Stimulated activated CD8-positive, alpha-beta memory T cell treated with anti-CD3 and anti-CD28 coated beads, Interleukin-4, amount 100 ng/mL, for 24 hours (primary cell): ENCODE measurements at places on chromosomes 16 and 17.

DNA sequence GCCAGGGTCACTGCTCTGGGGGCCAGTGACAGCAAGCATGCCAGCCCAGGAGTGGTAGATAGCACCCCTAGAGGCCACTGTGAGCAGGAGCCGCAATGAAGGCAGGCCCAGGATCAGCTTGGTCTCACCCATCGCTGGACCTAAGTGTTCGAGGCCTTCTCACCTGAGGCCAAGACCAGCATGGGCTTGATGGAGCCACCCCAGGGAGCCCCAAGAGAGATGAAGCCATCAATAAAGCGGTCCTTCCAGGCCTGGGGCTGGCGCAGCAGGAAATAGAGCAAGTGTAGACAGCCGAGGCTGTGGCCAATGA lies 1.8 kb downstream of the LCAT start:
- DNase-seq: no peak

- DNase-seq: no peak
These were observed 111.8 kb downstream of the SDK2 start for GRCh38 chr17:73532421-73532901.

DNA sequence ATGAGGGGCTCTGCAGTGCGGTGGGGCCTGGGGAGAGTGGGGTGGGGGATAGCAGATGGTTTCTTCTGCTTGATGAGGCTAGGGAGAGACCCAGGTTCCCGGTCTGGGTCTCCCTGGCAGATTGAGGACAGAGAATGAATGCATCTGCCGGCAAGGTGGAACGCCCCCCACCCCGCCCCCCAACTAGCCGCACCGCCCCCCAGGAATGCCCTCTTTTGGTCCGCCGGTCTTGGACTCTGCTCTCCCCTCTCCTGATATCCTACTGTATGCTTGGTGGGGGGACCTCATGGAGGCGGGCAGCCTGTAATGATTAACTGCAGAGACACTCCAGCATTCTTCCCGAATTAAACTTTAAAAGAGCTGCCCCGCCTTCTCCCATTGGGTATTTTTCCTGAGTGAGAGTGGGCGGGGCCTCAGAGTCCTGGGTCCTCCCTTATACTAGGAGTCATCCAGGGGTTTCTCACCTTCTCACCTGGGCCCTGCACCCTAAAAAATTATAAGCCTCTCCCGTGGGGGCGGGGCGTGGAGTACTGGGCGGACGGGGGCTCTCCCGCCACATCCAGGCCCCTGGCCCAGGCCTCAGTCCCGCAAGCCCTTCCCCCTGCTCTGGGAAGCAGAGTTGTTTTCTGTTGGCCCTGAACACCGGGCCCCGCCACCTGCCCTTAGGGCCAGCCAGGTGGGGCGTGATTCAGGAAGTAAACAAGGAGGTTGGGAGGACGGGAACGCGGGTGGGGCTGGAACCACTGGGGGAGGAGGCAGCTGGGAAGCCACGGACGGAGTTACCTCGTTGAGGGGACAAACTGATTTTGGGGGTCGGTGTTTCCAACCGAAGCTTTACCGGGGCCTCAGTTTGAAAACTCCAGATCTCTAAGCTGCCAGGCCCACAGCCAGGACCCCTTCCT lies 1.5 kb downstream of the GRB7 start:
- no peak for DNase-seq

GRCh38 chr17:57505841-57506773 lies 239.0 kb downstream of the CCDC182 start:
- no peak for DNase-seq

DNA sequence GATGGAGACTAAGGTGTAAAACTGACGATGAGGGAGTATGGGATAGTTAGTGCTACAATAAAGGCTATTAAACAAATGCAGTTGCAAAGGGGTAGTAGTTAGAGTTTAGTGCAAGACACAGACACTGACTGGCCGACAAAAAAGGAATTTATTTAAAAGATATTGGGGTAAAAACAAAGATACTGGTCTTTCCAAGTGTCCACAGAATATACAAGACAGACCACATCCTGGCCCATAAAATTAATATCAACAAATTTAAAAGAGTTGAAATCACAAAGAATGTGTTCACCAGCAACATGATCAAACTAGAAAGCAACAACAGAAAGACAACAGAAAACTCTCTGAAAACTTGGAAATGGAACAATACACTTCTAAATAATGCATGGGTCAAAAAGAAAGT lies 54.7 kb downstream of the CFDP1 start:
- no peak for DNase-seq

GRCh38 chr16:86184185-86184584 lies 285.2 kb downstream of the IRF8 start:
- DNase-seq: no peak

DNA sequence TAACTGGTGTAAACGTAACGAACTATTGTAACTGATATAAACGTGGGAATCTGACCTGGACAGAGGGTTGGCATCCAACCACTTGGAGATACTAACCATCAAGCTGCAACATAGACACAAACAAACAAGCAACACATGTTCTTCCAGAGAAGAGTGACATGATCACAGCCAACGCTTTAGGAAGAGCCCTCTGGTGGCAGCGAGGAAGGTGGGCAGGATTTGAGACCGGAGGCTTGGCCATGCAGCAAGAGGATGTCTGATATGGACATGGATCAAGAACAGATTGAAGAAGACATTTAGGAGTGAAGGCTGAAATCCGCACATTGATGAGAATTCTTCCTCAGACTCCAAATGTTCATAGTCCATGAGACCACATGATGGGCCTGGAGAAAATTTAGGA lies 40.3 kb upstream of the TNRC6A start:
- no peak for DNase-seq

DNA sequence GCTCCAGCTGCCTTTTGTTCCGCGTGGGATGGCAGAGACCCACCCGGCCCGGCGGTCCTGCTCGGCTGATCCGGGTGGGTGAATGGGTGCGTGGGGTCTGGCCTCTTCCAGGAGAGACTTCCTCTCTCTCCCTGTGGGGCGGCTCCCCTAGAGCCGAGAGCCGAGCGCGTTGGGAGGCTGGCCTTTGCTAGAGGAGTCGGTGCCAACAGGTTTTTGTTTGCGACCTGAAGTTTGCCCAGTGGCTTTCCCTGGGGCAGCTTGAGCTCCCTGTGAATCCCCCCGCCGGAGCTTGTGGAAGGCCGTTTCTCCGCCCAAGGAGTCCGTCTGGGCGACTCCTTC lies 970 bp downstream of the EPN2 start:
- DNase-seq: no peak

DNA sequence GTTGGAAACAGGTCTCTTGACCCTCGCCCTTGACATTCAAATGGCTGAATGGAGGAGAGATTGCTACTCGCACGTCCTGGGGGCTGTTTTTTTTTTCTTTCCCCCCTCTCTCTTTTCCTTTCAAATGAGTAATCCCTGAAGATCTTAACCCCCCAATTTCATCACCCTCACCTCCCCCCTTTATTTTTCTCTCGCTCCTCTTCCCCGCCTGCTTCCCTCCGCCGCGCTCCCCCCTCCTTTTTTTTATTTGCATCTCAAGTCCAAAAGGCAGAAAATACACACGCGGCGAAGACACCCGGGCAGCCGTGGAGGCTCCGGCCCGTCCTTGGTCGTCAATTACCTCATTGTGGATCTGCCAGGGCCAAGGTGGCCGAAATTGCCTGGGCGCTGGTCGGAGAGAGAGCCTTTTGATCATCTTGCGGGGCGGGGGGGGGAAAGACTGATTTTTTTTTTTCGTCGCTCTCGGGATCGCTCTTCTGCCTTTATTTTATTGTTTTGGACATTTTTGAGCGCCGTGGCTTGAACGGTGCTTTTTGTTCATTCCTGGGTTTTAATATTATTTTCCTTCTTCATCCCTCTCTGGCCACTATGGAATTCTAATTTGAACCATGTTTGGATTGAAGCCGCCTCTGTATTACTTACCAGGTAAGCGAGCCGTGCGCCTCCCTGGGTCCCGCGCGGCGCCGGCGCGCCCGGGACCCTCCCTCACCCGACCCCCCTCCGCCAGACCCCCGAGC lies 57.2 kb upstream of the GSE1 start:
- DNase-seq: no peak

GRCh38 chr17:77382356-77382911 lies 241.7 kb downstream of the SEC14L1 start:
- no peak for DNase-seq

DNA sequence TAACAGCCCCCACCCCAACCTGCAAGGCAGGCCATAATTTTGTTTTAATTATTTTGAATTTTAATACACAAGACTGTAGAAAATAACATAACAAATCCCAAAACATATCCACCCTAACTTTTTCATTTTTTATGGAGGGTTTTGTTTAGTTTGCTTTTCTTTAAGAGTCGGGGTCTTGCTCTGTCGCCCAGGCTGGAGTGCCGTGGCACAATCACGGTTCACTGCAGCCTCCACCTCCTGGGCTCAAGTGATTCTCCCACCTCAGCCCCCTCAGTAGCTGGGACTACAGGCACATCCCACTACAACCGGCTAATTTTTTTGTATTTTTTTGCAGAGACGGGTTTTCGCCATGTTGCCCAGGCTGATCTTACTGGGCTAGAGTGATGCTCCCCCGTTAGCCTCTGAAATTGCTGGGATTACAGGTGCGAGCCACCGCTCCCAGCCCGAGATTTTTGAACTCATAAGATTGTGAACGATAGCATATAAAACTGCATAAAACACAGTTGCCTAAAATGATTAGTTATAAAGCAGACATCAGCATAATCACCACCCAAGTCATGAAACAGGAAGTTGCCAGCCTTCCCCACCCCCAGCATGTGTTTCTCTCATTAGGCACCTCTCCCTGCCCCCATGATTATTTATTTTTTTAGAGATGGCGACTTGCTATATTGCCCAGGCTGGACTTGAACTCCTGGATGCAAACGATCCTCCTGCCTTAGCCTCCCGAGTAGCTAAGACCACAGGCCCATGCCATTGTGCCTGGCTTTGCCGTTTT lies 13.6 kb upstream of the DOC2B start:
- DNase-seq: no peak

- no peak for DNase-seq
These were observed 135.7 kb downstream of the ABCA8 start for GRCh38 chr17:68819465-68819864.

GRCh38 chr16:83603723-83604570 lies 203.8 kb upstream of the HSBP1 start:
- no peak for DNase-seq

DNA sequence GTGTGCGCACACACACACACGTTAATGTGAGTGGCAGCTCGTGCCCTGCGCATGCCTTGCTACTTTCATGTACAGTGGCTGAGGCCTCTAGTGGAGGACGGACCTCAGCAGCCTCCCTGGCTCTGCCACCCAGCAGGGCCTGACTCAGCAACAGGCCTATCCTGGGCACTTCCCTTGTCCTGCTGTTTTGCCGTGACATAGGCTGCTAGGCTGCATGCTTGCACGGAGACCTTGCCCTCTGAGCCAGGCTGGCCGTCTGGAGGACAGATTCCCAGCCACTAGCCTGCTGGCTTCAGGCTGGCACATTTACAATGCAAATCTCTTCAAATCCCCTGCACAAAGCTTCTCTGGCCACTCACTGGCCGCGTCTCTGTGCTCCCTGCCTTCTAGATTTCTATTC lies 9.5 kb downstream of the RNF213 start:
- DNase-seq: no peak

DNA sequence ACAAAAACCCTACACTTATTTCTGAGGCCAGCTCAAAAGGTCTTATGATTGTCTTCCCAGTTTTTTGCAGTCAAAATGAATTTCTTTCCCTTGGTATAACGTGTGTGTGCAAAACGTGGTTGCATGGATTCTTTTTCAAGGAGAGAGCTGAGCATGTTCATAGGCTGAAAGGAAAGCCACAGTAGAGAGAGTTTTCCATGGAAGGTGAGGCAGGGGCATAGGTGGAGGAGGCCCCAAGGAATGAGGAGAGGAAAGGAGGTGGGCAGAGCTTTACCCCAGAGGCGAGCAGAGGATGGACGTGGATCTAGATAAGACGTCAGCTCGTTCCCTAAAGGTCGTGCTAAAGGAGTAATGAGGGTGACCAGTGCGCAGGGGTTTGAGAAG lies 22.8 kb downstream of the TRPV2 start:
- DNase-seq: no peak

DNA sequence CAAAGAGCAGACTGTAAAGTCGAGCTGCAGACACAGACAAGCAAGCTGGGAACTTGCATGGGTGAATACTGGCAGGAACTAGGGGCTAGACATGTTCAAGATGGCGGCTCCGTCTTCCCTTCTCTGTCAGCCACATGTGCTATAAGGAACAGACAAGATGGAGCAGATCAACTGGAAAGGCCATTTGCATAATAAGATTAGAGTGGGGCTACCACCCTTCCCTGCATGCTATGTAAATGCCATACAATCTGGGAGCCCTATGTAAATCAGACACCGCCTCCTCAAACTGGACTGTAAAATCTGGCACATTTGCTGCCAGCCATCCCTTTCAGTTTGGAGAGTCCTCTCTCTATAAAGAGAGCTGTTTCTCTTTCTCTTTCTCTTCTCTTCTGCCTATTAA lies 640.1 kb upstream of the CDH8 start:
- DNase-seq: no peak

- DNase-seq: no peak
These were observed 64.9 kb downstream of the IRF8 start for GRCh38 chr16:85963753-85964285.

- DNase-seq: no peak
These were observed 527 bp downstream of the EIF5A start for GRCh38 chr17:7307686-7308624.

DNA sequence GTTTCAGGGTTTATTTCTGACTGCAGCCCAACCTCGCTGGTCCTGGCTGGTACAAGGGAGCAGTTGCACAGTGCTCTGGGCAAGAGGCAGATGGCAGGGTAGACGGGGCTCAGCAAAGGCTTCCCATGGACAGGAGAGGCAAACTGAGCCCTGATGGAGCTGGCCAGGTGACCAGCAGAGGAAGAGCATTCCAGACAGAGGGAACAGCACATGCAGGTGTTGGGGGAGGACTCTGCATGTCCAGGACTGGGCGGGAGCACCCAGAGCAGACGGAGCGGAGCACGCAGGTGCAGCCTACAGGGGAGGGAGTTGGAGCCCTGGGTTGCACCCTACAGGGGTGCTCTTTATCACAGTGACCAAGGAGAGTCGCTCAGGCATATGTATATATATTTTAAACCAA lies 285.3 kb downstream of the FOXL1 start:
- DNase-seq: no peak

GRCh38 chr16:84785843-84786581 lies 33.8 kb upstream of the CRISPLD2 start:
- DNase-seq: no peak

- DNase-seq: no peak
These were observed 409 bp upstream of the C17orf107 start for GRCh38 chr17:4898927-4899326.

DNA sequence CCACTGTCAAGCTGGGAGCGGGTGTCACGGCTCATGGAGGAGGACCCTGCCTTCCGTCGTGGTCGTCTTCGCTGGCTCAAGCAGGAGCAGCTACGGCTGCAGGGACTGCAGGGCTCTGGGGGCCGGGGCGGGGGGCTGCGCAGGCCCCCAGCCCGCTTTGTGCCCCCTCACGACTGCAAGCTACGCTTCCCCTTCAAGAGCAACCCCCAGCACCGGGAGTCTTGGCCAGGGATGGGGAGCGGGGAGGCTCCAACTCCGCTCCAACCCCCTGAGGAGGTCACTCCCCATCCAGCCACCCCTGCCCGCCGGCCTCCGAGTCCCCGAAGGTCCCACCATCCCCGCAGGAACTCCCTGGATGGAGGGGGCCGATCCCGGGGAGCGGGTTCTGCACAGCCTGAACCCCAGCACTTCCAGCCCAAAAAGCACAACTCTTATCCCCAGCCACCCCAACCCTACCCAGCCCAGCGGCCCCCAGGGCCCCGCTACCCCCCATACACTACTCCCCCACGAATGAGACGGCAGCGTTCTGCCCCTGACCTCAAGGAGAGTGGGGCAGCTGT lies 11.6 kb downstream of the SLC52A1 start:
- DNase-seq: no peak

- DNase-seq: peak; percentile 33
These were observed 1.1 kb upstream of the HAPSTR1 start for GRCh38 chr16:9090101-9090959.
